ENCODE measurements at places on chromosomes 16 and 17.

- no peak for DNase-seq
Observed at GRCh38 chr17:35239823-35240222, 3.0 kb upstream of the SLFN5 start.

- DNase-seq, result no peak
Observed at GRCh38 chr17:67980456-67980855, 15.8 kb downstream of the C17orf58 start.

- no peak for DNase-seq
Observed at GRCh38 chr17:81152288-81152828, 12.9 kb upstream of the PVALEF start.

DNA sequence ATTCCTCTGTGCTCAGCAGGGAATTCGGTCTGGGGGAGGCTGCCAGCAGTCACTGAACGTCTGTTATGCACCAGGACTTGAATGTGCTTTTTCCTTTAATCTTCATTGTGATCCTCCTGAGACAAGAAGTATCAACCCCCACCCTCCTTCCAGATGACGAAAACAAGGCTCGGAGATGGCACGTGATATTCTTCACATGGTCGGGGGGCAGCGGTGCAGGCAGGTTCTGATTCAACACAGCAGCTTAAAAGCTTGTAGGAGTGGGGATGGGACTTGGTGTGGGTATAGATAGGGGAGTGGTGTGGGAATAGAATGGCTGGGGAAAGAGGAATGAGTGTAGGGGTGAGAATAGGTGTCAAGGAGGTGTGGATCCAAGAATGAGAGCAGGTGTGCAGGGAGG lies 6.4 kb downstream of the NECAB2 start:
- no peak for DNase-seq

GRCh38 chr17:37148156-37148555 lies 199.4 kb downstream of the AATF start:
- DNase-seq, result no peak

GRCh38 chr16:15879255-15879811 lies 9.1 kb downstream of the CEP20 start:
- DNase-seq, result no peak

GRCh38 chr16:17812771-17813170 lies 342.0 kb upstream of the XYLT1 start:
- DNase-seq, result no peak

GRCh38 chr16:10839279-10839666 lies 20.7 kb upstream of the TVP23A start:
- no peak for DNase-seq

DNA sequence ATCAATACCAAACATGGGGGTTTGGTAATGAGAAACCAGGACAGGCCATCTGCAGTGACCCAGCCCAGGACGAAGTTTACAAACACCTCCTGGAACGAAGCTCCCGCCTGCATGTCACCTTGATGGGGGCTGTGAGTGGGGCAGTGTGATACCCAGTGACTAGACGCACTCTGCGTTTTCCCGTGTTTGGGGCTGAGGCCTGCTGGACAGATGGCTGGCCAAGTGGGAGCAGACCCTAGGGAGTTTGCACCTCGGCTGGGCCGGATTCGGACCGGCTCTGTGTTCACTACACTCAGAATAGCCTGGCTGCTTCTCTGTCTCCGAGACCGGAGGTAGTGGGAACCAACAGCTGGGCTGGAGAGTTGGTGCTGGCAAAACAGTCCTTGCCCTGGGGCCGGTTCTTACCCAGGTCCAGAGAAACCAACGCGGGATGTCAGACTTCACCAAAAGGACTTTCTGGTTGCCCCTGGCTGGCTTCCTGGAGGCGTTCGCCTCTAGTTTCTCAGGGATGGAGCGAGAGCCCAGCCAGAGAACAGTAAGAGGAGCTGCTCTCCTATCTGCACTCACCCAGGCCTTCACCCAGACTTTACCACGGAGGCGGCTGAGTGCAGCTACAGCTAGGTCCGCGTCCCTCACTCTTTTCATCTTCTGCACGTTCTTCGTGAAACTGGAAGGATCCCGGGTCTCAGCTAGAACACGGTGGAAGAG lies 20.4 kb downstream of the CARHSP1 start:
- no peak for DNase-seq

DNA sequence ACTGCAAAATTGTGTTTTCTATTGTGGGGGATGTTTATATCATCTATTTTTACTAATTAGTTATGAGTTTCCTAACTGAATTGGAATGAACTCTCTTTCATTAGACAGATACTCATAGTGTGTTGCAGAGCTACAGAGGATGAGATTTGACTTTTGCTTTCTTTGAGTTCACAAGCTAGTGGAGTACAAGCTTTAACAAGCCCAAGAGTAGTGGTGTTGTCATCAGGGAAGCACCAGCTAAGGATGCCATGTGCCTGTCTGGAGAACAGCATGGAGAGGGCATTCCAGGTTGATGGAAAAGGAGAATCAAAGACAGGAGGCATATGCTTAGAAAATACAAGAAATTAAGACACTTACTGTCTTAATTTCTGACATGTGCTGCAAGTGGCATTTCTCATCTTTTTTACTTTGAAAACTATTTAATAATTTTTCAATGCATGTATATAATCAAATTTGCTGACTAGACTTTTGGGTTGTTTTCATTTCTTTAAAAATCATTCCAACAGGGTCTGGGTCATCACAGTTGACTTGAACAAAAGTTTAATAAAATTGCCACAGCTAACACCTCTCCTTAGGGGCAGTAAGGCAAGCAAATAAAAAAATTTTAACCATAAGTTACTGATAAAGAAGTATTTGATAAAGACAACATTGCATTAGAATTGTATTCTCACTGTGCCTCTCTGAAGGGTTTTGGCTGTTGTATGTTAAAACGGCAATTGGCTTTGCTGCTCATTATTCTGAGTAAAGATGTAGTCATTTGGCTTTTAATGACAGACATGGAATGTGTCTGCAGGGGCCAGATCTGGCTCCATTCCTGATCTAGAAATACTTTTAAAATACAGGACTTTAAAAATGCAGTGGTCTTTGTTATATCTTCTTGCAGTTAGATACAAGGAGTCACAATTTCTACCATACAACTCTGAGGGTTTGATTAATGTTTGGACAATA lies 323.7 kb upstream of the CDH11 start:
- DNase-seq, result no peak

DNA sequence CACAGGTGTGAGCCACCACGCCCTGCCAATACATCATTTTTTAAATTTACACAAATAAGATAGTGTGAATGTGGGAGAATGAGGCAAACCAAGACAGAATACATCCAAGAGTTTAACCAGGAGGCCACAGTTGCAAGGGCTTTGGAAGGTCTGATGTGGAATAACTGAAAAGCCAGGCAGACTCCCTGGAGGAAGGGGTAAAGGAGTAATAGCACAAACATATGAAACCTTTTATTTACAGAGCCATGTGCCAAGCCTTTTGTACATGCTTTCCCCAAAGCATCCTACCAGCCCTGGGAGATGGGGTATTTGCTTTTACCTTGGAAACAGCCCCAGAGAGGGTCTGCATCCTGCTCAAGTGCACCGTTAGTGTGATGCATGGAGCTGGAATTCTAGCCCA lies 4.7 kb downstream of the ADGRG3 start:
- DNase-seq, result no peak

DNA sequence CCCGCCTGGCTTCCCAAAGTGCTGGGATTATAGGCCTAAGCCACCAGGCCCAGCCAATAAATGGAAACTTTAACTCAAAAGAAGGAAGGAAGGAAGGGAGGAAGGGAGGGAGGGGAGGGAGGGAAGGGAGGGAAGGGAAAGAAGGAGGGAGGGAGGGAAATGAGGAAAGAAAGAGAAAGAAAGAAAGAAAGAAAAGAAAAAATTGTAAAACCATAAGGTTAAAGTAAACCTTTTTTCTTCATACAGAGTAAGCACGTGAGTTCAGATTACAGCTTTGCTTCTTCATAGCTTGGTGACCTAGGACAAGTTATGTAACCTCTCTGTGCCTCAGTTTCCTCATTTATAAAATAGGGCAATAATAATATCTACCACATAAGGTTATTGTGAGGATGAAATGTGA lies 26.0 kb downstream of the LRRC37B start:
- DNase-seq, result no peak

GRCh38 chr17:7435676-7436555 lies 681 bp downstream of the TMEM102 start:
- no peak for DNase-seq

DNA sequence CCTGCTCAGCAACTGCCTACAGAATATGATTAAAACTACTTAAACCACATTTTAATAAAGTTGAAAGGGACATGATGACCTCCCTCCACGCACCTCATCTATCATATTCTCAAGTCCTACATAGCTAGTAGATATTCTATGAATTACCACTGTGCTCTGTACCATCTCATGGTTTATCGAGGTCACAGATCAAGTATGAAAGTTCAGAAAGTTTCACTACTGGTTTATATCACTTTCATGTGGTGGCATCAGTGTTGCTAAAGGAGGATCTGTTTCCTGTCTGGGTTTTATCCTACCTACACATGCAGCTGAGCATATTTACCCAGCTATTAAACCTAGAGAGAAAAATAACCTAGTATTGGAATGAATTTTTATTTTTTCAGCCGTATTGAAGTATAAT lies 214.9 kb upstream of the MON1B start:
- DNase-seq, result no peak

DNA sequence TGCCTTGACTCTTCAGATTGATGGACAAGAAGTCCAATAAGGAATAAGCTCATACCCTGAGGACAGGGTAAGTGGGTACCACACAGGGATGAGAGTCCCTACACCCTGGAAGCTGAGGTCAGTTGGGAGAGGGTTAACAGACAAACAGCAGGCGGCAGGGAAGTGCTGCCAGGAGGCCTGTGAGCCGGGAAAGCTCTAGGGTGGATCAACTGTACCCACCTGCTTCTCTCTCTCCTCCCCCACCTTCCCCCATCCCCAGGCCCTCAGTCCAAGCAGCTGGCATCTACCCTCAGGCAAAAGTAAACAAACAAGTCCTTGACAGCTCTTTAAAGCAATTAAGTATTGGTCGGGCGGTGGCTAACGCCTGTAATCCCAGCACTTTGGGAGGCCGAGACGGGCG lies 20.7 kb upstream of the MYLK3 start:
- no peak for DNase-seq

DNA sequence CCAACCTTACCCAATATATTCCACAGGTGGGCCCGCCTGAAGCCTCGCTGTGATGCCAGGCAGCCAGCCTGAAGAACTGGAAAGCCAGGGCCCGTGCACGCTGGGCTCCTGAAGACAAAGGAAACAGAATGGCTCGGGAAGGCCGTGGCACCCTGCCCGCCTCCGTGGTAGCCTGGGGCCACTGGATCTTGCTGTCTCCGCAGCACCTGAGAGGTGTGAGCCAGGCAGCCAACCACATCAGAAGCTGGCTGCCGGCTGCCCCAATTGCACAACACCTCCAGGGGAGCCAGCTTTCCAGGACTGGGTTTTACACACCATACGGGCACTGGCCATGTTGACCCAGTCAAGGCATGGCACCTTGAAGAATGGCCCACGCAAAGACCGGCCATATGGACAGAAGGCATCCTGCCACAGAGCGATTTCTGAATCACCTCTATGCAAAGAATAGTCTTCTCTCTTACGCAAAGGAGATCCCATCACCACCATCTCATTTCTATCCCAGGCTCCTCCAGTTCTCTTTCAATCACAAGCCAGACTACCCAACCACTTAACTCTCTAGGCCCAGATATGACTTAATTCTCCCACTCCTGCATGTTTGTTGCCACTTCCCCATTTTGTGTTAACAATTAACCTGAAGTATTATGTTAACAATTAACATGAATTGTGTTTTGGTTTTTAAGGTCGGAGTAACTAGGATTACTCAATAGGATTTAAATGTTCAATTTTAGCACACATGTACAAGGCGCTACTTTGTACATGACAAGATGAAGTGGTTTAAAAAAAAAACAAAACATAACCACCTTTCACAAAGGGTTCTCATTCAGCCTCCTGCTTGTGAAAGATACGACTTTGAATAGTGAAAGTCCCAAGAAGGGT lies 32.1 kb downstream of the ZFHX3 start:
- DNase-seq, result no peak

GRCh38 chr16:81427219-81427618 lies 17.4 kb upstream of the CMIP start:
- no peak for DNase-seq

DNA sequence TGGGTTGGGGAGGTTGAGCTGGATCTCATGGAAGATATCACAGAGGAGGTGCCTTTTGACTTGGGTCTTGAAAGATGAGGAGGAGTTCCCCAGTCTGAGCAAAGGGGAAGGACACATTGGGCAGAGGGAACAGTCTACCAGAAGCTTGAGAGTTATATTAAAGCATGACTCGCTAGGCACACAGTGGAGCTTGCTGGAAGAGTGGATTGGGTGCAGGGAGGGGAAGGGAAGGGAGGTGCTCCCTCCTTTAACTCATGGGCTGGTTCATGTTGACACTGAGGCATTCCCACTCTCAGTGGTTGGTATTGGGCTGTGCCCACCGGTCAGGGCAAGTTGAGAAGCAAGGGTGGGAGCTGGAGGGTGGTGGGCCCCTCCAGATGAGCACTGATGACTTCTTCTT lies 5.9 kb downstream of the TMEM98 start:
- no peak for DNase-seq

DNA sequence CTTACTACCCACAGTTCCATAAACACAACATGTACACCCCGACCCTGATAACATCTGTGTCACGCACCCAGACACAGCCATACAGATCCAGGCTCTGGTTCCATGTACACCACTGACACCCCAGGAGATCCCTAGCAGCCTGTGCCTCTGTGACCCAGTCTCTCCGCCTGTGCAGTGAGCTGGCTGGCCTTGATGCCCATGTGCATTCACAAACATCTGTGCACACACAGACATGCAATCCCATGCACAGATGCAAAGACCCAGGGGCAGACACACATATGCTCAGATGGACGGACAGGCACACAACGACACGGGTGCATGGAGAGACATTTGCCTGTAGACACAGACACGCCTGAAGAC lies 4.1 kb downstream of the CCDC102A start:
- no peak for DNase-seq

DNA sequence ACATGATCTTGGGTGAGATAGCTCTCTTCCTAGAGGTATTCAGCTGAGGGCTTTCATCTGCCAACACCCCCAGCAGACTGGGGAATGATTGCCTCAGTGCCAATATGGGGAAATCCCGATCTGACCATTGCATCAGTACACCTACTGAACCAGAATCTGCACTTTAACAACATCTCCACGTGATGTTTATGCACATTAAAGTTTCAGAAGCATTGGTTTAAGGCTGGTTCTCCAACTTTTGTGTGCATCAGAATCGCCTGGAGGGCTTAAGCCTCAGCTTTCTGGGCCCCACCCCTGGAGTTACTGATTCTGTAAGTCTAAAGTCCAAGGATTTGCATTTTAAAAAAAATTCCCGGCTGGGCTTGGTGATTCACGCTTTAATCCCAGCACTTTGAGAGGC lies 123.6 kb upstream of the MED13 start:
- no peak for DNase-seq

DNA sequence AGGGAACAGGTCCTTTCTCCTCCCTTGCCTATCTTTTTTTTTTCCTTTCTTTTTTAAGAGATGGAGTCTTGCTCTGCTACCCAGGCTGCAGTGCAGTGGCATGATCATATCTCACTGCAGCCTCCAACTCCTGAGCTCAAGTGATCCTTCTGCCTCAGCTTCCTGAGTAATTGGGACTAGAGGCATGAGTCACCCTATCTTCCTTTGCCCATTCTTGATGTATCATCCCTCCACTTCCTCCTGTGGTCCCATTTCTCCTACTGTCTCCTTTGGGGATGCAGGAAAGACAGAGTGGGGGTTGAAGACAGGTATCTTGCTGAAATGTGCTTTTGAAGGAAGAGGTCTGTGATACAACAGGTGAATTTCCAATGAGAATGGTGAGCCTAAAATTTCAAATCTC lies 5.5 kb downstream of the MYO19 start:
- DNase-seq, result no peak
